A549 treated with dexamethasone at 1 μM for 4 hours (cell line): ENCODE measurements at places on chromosomes 5 and 9. TPM values are rescaled to one million over a fixed set of nuclear protein-coding genes. Genes with fewer than 3 reads are reported as not detected.

Gene RLN2
- total RNA-seq = 0.17 to 0.70 TPM (median 0.32 TPM) in 3 of 5 replicates, not detected in the others

Gene CACFD1
- total RNA-seq = 2.5 to 5.0 TPM (median 4.2 TPM) in 5 replicates

Gene DMRT2
- 0.05 to 0.12 TPM (median 0.06 TPM) in 3 of 5 replicates, not detected in the others for total RNA-seq

Gene EGFLAM
- total RNA-seq = 0.18 to 0.47 TPM (median 0.20 TPM) in 5 replicates

Gene SPINK4
- not detected in 5 replicates for total RNA-seq

Gene OTP
- total RNA-seq = 0.08 to 0.12 TPM (median 0.11 TPM) in 5 replicates

Gene ADGRD2
- not detected in 5 replicates for total RNA-seq

Gene S1PR3
- 73.1 to 110 TPM (median 103 TPM) in 5 replicates for total RNA-seq

Gene WNT8A
- not detected in 5 replicates for total RNA-seq

Gene CDH9
- not detected in 5 replicates for total RNA-seq

Gene TAF11L5
- not detected in 5 replicates for total RNA-seq

Gene PCDHGA6
- 0.12 to 0.32 TPM (median 0.29 TPM) in 5 replicates for total RNA-seq

Gene TRIM14
- 10.7 to 15.6 TPM (median 14.1 TPM) in 5 replicates for total RNA-seq

Gene CFAP77
- 0.05 to 0.22 TPM (median 0.07 TPM) in 3 of 5 replicates, not detected in the others for total RNA-seq

Gene ARHGEF39
- 11.5 to 16.2 TPM (median 15.4 TPM) in 5 replicates for total RNA-seq

Gene SLCO6A1
- not detected in 5 replicates for total RNA-seq

Gene OLFM1
- total RNA-seq = 8.8 to 10.8 TPM (median 10.5 TPM) in 5 replicates

Gene PAEP
- 0.14 to 0.45 TPM (median 0.36 TPM) in 5 replicates for total RNA-seq

Gene PCDHGC4
- not detected in 5 replicates for total RNA-seq
